ENCODE measurements at places on chromosomes 2 and 18.

DNA sequence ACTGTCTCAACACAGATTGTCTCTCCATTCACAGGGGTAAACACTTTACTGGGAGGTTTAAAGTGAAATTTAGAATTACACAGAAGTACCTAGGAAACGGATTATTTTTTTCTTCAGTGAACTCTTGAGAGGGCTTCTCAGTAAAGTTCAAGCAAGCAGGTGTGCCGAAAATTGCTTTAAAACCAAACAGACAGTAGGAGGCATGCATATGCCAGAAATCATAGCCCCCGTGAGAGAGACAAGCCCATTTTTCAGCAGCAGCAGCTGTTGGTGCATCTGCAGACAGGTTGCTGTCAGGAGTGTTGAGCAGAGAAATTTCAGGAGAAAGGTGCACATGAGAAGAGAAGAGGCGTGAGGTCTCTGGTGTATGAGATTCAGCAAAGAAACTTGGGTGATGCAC lies 2115.5 kb upstream of the CELF4 start:
- DNase-seq: no peak

- no peak for DNase-seq
Observed at GRCh38 chr18:77016936-77017335, 115.6 kb downstream of the MBP start.

GRCh38 chr2:190405070-190405469 lies 3.1 kb upstream of the MFSD6 start:
- no peak for DNase-seq

GRCh38 chr18:34048423-34048822 lies 176.3 kb downstream of the NOL4 start:
- DNase-seq: no peak

DNA sequence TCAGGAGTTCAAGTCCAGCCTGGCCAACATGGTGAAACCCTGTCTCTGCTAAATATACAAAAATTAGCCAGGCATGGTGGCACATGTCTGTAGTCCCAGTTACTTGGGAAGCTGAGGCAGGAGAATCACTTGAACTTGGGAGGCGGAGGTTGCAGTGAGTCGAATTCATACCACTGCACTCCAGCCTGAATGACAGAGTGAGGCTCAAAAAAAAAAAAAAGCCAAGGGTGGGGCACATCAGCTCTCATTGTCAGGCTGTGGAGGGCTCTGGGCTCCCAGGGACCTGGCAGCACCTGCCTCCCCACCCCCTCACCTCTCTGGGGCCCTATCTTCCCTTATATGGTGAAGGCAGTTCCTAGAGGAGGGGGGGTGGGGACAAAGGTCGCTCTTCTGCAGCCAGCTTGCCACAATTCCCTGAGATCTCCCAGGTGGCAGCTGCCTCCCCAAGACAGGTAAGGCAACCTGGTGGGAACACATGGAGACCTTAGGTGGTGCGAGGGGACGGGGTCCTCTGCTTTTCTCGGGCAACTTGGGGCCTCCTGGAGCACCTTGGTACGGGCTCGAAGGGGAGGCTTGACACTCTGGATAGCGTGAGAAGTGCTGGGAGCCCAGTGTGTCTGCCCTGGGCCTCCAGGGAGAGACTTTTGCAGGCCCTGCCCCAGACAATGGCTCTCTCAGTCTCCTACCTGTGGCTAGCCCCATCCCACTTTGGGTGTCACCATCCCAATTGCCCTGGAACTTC lies at the start of gene VIL1:
TSS of gene VIL1 (plus strand) at position 407 of the 742 bp plus-strand sequence. CDS start 4,656 bp downstream, outside the sequence.
- no peak for DNase-seq

- no peak for DNase-seq
Observed at GRCh38 chr2:169711751-169712509, 17.7 kb downstream of the PHOSPHO2 start.

GRCh38 chr18:48399303-48400075 lies 9.7 kb downstream of the ZBTB7C start:
- DNase-seq: no peak

- no peak for DNase-seq
Observed at GRCh38 chr18:55012008-55012407, 52.7 kb upstream of the CCDC68 start.

- DNase-seq: no peak
Observed at GRCh38 chr2:132760405-132760804, 90.4 kb upstream of the LYPD1 start.

GRCh38 chr2:191304939-191305875 lies 60.0 kb downstream of the MYO1B start:
- no peak for DNase-seq

DNA sequence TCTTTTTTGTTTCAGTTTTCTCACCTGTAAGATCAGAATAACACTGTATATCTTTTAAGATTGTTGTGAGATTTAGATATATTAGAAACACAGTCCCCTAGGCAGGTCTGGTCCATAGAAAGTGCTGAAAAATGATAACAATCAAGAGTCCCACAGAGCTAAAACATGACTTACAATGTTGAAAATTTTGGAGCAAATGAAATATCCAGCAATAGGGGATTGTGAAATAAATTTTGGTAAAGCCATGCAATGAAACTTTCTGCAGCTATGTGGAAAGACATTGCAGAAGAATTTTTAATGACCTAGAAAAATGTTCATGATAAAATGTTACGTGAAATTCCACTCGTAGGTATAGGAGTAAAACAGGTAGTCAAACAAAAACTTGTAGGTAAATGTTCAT lies 127.6 kb upstream of the SERPINE2 start:
- no peak for DNase-seq

DNA sequence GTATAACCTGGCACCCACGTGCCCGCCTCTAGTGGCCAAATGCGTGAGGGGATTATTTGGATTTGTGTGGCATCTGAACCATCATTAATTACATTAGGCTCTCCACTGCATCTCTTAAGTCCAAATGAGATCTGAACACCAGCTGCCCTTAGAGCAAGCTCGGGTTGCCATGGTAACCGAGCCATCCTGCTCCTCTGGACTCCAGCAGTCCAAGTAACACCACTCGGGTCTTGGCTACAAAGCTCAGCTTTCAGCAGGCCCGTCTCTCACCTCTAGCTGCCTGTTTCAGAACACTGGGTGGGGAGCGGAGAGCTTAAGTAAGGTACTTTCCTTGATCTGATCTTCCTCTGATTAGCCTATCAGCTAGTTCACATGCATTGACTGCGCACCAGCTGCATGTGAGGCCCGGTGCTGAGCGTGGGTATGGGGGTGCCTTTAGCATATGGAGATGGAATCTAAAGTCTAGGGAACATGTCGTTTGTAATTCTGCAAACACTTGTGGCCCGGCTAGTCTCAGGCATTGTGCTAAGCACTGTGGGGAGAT lies 14.1 kb upstream of the CYS1 start:
- no peak for DNase-seq

DNA sequence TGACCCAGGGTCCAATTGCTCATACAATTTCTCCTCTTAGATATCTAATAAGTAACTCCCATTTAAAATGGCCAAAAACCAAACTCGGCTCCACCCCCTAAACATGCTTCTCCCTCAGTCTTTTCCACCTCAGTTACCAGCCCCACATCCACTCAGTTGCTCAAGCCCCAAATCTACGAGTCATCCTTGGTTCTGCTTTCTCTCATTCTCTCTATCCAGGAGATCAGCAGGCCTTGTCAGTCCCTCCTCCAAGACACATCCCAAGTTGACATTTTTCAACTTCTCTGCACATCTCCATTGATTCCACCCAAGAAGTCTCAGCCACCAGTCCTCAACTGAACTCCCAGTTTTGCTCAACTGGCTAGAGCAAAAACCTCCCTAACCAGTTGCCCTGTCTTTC lies 40.5 kb upstream of the RTN4 start:
- no peak for DNase-seq
